NCI-H510A treated with DMSO at 0.1 percent for 48 hours (cell line): ENCODE measurements at places on chromosomes 6 and 20.

GRCh38 chr6:48213076-48213788, 102.2 kb upstream of the PTCHD4 start:
- no peak for DNase-seq

GRCh38 chr20:51860111-51860882, 58.0 kb upstream of the SALL4 start:
- no peak for DNase-seq

DNA sequence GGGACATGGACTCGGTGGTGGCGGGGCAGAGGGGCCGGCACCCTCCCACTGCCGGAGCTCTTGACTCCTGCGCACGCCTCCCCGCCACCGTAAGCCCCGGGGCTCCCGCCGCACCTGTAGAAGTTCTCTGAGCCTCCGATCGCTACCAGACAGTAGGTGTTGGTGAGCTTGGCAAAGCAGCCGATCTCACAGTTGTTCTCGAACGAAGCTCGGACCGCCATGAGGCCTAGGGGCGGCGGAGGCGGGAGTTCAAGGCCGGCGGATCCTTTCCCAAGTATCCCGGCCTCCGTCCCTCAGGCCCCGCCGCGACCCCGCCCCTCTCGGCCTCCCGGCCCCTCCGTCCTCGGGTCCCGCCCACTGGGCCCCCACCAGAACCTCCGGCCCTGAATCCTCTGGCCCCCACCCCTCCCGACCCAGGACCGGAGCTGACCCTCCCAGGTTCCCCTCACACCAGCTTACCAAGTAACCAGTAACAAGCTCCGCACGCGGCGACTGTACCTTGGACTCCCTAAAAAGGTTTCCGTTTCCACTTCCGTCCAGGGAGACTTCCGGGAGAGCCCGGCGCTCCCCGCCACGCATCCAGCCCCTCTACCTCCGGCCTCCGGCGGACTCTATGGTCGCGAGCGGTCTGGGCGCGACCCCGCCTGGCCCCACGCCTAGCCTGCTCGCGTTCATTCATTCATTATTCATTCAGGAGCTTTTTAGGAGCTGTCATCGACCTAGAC, at the start of gene EIF6:
TSS of gene EIF6 (minus strand) at position 506 of the 725 bp plus-strand sequence. CDS start at position 221, 285 bp downstream.
- peak; percentile 73 for DNase-seq

- DNase-seq = no peak
Measured at GRCh38 chr6:98639089-98639635, 195.2 kb upstream of the POU3F2 start.

- no peak for DNase-seq
Measured at GRCh38 chr20:43988451-43988850, 73.8 kb downstream of the TOX2 start.

DNA sequence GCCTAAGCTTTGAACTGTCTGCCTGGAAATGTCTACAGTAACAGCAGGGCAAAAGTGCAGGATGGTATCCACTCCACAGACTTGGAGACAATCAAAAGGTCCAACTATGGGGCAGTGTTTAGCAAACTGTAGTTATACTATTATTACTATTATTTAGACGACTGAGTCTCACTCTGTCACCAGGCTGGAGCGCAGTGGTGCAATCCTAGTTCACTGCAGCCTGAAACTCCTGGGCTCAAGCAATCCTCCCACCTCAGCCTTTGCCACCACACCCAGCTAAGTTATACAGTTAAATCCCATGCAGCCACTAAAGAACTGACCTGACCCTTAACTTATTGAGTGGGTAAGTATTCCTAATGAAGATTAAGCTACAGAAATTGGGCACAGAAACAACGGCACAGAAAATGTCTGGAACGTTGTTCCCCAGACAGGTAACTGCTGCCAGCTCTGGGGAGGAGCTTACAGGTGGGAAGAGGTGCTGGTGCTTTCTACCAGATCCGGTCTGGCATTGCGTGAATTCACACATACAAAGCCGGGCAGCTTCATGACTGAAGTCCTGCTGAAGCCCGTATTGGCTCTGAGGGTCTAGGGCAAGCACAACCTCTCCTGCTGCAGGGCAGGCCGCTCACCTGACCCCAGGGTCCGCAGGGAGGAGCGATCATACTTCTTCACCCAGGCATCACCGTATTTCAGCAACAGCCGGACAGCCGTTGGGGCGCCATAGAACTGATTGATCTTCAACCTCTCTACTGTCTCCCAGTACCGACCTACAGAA, 27.0 kb upstream of the APMAP start:
- no peak for DNase-seq

GRCh38 chr6:3195695-3196497, 31.6 kb downstream of the TUBB2B start:
- DNase-seq = no peak

GRCh38 chr6:134532694-134533624, 215.0 kb upstream of the SGK1 start:
- DNase-seq = no peak

DNA sequence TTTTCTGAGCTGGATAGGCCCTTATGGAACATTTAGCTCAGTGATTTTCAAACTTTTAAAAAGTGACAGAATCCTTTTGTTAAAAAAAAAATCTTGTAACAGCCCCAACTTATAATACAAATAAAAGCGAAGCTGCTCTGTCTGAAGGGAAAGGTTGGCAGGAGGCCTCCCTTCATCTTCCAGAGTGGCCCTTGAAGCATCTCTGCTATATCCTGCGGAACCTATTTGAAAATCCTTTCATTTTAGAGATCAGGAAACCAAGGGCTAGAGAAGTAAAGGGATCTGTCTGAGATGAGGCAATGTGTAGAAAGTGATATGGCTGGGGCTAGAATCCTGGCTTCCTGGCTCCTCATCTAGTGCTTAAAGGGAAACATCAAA, 107.8 kb downstream of the UBE3D start:
- DNase-seq = no peak

DNA sequence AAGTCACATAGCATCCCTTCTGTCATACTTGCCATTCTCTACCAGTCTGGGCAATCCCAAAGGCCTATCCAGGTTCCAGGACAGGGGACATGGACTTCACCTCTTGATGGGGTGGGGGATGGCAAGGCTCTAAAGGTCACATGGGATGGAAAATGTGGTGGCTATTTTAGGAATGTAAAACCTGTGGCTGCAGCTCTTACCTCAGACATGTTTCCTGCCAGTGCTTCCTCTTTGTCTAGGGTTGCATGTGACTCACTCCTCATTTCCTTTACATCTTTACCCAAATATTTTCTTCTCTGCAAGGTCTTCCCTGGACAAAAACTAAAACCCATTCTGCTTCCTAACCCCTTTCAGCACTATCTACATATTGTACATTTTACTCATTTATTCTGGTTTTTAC, 135.7 kb downstream of the BTBD3 start:
- DNase-seq = no peak

DNA sequence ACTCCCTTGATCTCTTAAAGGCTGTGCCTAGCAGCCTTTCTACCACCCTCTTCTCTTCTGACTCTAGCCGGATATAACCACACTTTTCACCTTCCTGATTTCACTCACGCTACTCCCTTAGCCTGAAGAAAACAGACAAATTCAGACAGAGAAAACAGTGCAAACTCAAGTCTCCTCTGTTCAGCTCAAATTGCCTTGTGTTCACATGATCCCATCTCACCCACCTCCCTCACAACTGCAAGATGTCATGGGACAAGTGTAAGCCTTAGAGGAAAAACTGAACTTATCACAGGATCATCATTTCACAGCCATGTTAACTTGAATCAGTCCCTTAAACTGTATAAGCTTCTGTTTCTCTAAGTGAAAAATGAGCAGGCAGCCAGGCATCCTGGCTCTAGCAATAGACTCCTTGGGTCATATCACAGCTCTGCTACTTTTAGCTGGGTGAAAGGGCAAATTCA, 66.5 kb upstream of the TENT5A start:
- DNase-seq = no peak

DNA sequence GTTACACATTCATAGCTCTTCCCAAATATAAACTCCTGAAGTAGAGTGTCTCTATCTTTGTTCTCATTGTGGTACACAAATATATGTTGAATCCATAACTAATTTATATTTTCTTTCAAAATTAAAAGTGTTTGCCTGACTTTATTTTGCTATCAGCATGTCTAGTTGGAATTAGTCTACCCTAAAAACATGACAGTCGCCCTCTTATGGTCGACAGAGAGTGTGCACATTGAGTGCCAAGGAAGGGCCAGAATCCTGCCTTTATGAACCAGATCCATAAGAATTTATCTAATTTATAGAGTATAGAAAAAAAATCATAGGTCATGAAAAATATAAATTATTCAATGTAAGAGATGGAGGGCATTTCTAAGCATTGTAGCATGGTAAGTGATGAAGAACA, 12.3 kb upstream of the DEFB112 start:
- no peak for DNase-seq

DNA sequence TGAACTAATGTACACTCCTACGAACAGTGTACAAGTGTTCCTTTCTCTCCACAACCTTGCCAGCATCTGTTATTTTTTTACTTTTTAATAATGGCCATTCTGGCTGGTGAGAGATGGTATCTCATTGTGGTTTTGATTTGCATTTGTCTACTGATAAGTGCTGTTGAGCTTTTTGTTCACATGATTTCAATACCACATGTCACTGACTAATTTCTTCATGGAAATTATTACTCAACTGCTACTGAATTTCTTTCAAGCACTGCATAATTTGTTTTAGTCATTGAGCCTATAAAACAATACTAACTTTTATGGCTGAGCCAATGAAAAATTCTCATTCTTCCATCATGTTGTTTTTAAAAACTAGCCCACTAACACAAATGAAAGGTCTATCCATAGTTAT, 115.4 kb downstream of the FRK start:
- DNase-seq = no peak

- no peak for DNase-seq
Measured at GRCh38 chr6:35267446-35267845, 7.9 kb downstream of the ZNF76 start.

DNA sequence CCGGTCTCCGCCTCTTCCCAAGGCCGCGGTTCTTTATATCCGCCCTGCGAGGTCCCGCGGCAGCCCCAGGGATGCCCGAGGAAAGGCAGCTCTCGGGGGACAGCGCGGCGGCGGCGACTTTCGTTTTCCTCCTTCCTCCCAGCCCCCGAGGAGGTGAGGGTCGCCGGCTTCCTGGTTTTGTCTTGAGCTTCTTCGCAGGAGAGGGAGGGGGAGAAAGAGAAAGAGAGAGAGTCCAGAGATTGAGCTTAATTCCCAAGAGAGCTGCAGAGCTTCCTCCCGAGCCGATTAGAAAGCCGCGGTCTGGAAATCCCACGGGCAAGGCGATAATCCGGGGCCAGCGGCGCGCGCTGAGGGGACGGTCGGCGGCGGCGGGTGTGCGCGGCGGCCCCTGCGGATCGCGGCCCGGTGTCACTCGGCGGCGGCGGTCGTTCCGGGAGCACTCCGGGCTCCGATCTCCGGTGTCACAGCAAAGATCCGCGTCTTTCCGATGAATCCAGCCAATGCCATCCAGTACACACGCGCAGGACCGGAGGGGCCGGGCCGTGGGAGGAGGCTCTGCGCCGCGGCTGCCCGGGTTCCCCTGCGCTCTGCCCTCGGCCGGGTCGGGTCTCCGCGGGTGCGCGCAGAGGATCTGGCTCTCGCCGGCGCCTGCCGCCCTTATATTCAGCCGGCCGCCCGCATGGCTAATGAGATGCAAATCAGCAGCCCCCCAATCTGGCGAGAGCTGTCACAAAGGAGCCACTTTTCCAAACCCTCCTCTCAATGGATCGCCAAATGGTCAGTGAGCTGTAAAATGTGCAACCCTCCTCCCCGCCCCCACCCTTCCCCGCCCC, at the start of gene DLL1:
TSS of gene DLL1 (minus strand) at position 783 of the 833 bp plus-strand sequence. CDS start 939 bp downstream, outside the sequence.
- DNase-seq = peak; percentile 41

GRCh38 chr6:12585497-12585958, 131.0 kb upstream of the PHACTR1 start:
- DNase-seq = no peak

DNA sequence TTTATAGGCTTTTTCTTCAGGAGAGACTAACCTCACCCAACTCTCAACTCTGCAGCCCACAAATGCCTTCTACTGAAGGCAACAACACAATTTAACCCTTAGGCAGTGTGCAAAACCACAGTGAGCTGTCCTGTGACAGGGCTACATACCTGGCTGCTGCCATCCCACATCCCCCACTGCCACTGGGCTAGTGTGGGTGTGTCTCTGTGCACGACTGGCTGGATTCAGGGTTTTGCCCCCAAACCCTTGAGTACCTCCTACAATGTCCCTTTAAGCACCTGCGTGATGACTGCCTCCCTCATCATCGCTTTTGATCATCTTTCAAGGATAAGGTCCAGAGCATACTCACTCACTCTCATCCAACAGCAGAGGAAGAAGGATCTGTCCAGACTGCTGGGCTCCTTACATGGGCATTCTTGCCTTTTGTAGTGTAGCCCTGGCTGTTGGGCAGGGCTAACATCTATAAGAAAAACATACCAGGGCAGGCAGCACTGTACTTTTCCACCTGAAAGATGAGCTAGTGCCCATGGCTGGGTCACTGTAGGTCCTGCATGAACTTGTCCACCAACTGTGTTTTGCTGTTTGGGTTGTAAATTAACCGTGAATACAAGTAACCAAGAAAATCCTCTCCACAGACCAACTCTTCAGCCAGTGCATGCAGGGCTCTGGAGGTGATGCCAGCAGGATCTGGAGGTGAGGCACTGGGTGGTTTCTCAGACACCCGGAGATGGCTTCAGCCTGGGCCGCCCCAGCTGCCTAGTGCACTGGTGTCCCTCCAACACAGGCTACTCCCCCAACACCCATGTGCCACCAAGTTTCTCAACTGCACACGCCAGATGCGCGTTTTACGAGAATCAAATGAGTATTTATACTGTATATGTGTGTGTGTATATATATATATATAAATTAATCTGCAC, 45.2 kb downstream of the PLCG1 start:
- DNase-seq = no peak

GRCh38 chr6:155121699-155122098, 126.6 kb downstream of the TIAM2 start:
- no peak for DNase-seq

- no peak for DNase-seq
Measured at GRCh38 chr6:106053484-106054205, 32.5 kb upstream of the PRDM1 start.

DNA sequence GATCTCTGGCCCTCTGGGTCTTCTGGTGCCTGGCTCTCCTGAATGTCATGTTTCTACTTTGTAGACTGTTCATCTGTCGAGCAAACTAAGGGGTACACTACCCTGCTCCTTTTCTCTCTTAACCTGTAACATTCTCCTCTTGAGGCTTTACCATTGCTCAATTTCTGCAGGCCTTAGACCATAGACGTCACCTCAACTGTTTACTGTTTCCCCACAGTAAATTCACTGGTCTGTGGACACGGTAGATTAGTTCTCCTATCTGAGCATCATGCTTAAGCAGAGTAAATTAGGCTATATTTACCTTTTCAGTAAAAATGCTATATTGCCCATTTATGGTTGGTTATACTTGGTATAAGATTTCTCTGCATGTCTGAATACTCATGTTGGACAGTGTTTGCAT, 40.5 kb downstream of the MCM8 start:
- DNase-seq = no peak
